ENCODE measurements at places on chromosomes 2 and 18.

GRCh38 chr2:67927501-67927900 is 135.3 kb downstream of the C1D start:
- no peak for DNase-seq

- no peak for DNase-seq
Observed at GRCh38 chr2:73290049-73290839, 3.1 kb downstream of the EGR4 start.

DNA sequence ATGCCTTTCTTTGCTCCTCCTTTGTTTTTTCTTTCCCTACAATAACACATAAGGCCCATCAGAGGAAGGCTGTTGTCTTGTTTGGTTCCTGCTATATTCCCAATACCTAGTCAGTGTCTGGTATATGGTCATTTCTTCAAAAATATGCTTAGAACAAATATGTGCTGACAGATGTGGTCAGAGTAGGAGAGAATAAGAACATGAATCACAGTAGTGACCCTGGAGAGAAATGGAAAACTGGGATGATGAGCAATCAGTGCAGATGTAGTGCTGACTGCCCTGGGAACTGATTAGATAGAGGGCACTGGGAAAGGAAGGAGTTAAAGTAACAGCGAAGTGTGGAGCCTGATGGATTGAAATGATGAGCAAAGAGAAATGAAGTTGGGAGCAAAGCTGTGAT is 189.4 kb upstream of the LHCGR start:
- DNase-seq, result no peak

GRCh38 chr18:51051105-51051712 is 21.2 kb downstream of the SMAD4 start:
- DNase-seq, result no peak

- DNase-seq, result no peak
Observed at GRCh38 chr2:95052307-95052706, 26.8 kb downstream of the MAL start.

GRCh38 chr2:152573168-152573567 is 144.1 kb downstream of the PRPF40A start:
- DNase-seq, result no peak

DNA sequence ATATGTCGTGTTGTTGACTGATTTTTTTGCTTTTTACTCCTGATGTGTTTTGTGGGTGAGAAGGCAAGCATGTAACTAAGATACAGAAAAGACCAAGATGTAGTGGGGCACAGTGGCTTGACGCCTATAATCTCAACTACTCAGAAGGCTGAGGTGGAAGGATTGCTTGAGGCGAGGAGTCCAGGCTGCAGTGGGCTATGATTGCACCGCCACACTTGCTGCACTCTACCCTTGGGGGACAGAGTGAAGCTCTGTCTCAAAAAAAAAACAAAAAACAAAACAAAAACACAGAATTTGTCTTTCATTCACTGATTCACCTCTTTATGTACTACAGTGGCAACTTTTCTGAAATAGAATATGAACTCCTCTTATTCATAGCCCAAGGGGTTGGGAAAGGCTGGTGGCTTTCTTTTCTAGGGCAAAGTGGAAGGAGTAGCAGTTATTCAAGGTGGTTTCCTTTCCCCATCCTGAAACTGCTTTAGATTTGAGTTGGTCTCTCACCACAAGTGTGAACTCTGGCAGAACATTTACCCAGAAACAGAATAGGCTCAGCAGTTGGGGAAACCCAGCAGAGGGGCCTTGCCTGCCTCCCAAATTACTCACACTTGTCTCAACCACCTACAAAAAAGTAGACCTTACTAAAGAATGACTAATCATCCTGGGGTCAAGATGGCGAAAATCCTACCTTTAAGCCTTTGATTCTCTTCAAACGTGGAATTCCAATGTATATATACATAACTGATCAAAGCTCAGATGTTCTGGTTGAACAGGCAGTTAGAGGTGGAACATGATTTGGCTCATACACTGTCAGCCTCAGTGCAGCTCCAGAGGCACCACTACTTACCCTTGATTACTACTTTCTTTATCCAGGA is 6.5 kb downstream of the TANK start:
- DNase-seq, result no peak

DNA sequence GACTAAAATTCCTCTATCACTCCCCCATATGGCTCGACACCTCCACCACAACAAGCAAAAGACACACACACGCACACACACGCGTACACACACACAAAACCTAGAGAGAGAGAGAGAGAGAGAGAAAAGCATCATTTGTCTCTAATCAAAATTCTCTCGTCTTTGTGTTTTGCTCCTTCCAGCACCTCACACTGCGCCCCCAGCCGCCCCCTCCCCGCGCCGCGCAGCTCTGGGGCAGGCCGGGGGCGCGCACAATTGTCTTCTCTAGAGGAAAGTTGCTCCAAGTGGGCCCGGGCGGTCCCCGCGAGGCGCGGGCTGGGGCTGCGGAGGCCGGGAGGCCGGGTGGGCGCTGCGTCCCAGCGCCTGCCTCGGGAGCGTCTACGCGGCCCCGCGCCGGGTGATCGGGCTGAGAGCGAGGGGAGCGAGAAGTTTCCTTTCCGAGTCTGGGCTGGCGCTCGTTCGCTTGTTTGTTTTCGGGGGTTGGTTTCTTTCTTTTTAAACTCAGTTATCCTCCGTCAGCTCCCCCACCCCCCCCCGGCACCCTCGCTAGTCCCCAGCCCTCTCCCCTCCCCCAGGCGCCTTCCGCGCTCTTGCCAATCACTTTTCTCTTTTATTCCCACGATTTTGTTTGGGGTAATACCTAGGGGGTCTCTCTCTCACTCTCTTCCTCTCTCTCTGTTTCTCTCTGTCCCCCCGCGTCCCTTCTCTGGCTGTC is 4.1 kb downstream of the ZEB2 start:
- no peak for DNase-seq

GRCh38 chr18:57502624-57503023 is 67.5 kb downstream of the ONECUT2 start:
- DNase-seq, result no peak

DNA sequence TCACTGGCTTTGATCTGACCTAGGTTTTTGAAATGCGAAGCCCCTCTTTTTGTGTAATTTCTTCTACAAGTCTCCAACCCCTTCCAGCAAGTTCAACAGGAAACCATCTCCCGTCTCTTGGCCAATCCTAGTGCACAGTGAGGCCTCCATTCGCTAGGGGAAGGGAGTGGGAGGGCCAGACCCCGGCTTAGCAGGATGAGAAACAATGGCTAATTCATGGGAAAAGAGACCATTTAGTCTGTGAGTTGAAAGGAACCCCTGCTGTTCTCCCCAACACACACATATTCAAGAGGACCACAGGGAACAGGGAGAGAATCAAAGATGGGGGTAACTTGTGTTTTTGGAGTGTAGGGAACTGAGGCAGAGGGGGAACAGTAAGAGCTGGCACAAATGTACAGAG is 83.0 kb downstream of the RTN4 start:
- no peak for DNase-seq

DNA sequence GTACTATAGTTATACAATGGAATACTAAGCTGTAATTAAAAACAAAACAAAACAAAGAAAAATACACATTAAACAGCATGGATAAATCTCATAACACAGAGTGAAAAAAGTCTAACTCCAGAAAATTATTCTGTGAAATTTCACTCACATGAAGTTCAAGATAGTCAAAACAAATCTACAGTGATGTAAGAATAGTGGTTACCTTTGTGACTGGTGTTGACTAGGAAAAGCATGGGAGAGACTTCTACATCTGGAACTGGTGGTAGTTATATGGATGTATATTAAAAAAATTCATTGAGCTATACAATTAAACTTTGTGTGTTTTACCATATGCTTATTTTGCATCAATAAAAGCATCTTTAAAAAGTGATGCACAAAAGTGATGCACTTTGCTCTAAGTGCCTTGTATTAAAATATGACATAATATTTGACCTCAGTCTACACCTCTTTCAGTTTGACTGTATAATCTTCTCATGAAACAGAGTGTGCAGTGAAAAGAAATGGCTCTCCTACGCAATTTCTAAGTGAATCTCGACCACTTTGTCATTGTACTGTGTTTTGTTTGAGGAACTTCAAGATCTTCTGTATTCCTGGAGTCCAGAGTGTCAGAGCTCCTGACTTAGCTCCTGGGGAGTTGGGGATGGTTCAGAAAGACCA is 28.0 kb downstream of the STAT4 start:
- DNase-seq, result no peak

DNA sequence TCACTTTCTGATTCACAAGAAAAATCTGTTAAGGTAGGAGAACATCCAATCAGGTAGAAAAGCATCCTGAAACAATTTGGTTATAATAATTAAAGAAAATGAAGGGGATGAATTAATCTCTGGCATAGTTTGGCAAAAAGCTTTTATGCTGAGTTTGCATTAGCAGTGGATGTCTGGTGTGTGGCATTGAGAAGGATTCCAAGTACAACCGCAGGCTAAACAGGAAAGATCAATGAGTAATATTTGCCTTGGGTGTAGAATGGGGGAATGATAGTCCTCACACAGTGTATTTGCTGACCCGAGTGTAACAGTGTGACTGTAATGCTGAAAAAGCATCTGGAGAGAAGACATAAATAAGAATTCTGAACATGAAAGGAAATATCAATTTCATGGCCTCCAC is 68.3 kb upstream of the SESTD1 start:
- no peak for DNase-seq

GRCh38 chr2:105072039-105072438 is 34.2 kb downstream of the MRPS9 start:
- no peak for DNase-seq

- no peak for DNase-seq
Observed at GRCh38 chr2:99940963-99941362, 201.4 kb downstream of the AFF3 start.

DNA sequence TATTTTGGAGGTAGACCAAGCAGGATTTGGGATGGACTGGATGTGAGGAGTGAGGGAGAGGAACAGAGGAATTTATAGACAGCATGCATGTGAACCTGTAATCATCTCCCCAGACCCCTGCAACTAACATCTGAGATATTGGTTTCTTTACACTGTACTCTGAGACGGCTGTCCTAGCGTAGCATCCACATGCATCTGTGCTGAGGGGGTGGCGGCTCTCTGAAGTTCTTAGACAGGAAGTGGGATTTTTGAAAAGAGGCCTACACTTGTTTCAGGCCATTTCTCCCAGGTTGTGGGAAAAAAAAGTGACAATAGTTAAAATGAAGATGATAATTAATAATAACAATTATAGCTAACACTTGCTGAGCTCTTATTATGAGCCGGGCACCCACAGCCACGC is 150.2 kb upstream of the GATA6 start:
- no peak for DNase-seq

GRCh38 chr18:46294318-46294717 is 190.1 kb downstream of the HAUS1 start:
- no peak for DNase-seq

- no peak for DNase-seq
Observed at GRCh38 chr18:36530676-36531405, 233.3 kb downstream of the FHOD3 start.

DNA sequence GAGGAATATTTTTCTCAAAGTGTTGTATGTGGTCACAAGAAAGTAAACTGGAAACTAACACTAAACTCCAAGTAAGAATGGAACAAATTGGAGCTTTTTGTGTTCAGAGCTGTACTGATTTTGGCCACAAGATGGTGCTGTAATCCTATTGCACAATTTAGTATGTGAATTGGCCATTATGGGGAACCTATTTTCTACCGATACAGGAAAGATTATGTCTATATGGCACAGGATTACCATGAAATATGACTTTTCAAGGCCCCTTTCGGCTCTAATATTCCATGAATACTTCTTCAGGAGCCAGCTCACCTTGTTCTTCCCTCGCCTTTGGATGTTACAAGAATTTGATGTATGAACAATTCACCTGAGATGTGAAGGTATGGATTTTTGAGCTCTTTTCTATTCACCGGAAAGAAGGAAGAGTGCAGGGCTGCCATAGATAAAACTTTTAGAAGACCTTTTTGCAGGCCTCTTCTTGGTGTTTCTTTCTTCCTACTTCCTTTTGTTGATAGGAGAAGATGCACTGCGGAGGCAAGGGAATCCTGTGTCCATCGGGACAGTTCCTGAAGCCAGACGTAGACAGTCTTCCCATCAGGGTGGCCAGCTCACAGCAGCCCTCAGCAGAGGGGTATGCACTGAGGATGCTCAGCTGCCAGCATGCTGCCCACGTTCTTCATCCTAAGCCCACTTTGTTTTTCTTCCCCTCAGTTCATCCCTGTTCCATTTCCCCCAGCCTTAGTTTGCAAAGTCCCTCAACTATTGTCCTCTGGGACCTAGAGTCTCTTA is 13.3 kb downstream of the MRPL44 start:
- DNase-seq, result no peak

GRCh38 chr2:219576505-219577388 is 4.6 kb downstream of the INHA start:
- DNase-seq, result no peak

- no peak for DNase-seq
Observed at GRCh38 chr2:105249181-105249580, 7.6 kb downstream of the GPR45 start.

- DNase-seq, result no peak
Observed at GRCh38 chr2:100301881-100302584, 20.3 kb downstream of the LONRF2 start.

- DNase-seq, result no peak
Observed at GRCh38 chr2:28600181-28600580, 104.3 kb downstream of the PLB1 start.

DNA sequence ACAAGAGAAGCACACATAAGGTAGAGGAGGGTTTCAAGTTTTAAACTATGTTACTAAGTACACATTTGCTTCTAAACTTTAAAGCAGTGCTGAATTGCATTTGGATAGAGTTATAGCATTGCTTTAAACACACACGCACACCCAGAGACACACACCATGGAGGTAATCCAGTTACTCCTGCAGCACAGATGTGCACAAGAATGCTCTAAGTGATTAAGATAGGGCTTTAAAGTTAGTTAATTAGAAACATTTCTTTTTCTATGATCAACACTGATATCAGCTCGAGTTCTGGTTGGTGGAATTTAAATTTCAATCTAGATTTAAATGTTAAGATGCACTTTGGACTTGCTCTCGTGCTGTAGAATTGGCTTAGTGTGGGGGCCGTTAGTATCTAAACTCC is 492.3 kb downstream of the ZEB2 start:
- no peak for DNase-seq

DNA sequence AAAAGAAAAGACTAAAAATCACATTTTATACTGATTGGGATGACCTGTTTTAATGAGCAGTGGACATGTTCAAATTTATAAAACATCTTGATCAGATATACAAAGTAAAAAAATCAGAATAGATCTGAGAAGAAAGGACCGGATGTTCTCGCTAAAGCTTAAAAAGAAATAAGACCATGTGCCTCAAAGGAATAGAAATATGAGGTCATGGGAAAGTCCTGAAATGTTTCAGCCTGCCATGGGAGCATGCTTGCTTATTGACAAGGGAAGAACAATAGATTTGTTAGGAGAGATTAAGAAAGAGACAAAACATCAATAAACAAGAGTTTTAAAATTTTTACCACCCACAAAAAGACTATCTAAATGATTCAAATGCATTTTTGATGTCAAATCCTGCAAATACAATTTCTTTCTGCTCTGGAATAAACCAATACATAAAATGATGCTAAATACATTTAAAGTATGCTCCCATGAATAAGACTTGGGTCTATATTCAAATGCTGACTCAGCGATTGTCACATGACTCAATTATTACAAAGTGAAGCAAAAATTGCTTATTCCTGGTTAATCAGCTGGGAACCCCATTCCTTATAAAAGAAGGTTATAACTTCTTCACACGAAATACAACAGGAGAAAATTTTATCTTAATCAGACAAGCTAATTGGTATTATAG is 633.9 kb upstream of the PKDCC start:
- no peak for DNase-seq

Data from esophagus squamous epithelium (tissue), 5 donors.